ENCODE measurements at places on chromosomes 4 and X.

DNA sequence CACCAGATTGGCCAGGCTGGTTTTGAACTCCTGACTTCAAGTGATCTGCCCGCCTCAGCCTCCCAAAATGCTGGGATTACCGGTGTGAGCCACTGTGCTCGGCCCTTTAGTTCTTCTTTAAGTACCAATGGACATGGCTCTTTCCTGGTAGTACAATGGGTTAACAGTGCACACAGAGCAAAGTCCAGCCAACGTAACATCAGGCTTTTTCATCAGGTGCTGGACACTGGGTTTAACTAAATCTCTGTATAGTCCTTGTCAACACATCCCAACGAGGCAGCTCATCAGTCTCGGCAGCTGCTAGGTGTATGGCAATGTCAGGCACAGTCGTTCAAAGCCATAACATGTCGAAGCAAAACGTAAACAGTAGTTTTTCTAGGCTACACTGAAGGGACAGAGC, 93.8 kb downstream of the HDAC8 start:
- DNase-seq = no peak

DNA sequence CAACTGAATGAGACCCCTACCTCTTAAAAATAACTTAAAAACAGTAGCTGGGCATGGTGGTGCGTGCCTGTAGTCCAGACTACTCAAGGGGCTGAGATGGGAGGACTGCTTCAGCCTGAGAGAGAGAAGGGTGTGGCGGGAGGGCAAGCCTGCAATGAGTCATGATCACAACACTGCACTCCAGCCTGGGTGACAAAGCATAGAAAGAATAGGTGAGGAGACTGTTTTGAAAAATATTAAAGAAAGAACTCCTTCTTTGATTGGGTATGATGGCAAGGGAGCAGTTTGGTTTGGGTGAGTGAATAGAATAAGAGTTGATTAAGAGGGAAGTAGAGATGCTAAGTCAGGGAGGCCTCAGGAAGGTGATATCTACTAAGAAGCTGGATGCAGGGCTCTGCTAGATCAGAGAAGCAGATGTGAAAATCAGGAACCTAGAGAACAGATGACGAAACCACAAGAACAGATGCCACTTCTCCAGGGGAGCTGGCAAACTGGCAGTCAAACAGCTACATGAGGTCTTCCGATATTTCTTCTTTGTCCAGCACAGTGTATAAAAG, 318.6 kb downstream of the OPHN1 start:
- no peak for DNase-seq

GRCh38 chr4:25861280-25861950, 1.4 kb downstream of the SEL1L3 start:
- no peak for DNase-seq

DNA sequence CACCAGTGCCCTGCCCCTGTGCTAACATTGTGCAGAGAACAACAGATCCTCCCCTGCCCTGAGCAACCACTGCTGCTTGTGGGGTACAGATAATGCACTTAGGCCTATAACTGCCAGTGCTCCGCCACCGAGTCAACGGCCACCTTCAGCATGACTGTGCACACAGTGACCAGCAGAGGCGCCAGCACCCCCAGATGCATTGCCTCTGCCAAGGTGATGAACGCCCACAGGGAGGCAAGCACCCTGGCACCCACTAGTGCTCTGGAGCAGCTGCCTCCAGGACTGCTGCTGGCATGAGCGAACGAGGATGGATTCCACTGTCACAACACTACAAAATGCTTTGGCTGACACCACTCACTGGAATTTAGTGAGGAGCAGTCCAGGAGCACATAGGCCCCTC, 38.2 kb downstream of the SPIN2B start:
- no peak for DNase-seq

GRCh38 chr4:175306436-175306835, 388.3 kb downstream of the ADAM29 start:
- DNase-seq = no peak

GRCh38 chr4:128347175-128347868, 59.7 kb upstream of the PGRMC2 start:
- DNase-seq = no peak

GRCh38 chr4:73701116-73701515, 39.3 kb upstream of the CXCL8 start:
- no peak for DNase-seq

All from NCI-H1436 treated with DMSO at 0.1 percent for 48 hours (cell line).